ENCODE measurements at places on chromosomes 1 and 21.
A peak's percentile ranks its signal among the peaks of the same experiment; 100 is the strongest.

GRCh38 chr1:164563721-164564360, 4.9 kb downstream of the PBX1 start:
- peak; percentile 55 for DNase-seq

GRCh38 chr1:94276988-94277434, 39.6 kb upstream of the ARHGAP29 start:
- DNase-seq = no peak

DNA sequence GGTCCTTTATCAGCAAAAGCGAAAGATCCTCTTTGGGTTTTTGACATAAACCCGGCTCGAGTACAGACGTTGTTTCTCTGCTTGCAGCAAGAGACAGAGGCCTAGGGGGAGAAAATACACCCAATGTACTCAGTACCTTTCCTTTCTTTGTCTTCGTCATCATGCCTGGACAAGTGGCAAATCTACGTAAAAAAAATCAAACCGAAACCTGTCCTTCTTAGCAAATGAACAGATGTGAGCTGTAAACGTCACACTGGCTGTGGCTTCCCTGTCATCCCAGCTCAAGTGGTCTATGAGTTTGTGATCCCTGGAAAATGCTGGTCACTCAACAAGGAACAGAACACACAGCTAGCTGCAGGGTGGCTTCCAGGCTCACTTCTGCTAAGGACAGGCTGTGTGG, 39.9 kb downstream of the STPG1 start:
- no peak for DNase-seq

GRCh38 chr1:29576510-29576909, 340.2 kb downstream of the PTPRU start:
- DNase-seq = no peak

GRCh38 chr1:228487336-228488124, at the start of gene RNF187:
Gene RNF187 (plus strand): TSS chr1:228487382.
- peak; percentile 43 for DNase-seq

GRCh38 chr1:85850238-85850637, 142.0 kb upstream of the ZNHIT6 start:
- DNase-seq = no peak

GRCh38 chr1:117814856-117815797, 114.3 kb downstream of the GDAP2 start:
- no peak for DNase-seq

DNA sequence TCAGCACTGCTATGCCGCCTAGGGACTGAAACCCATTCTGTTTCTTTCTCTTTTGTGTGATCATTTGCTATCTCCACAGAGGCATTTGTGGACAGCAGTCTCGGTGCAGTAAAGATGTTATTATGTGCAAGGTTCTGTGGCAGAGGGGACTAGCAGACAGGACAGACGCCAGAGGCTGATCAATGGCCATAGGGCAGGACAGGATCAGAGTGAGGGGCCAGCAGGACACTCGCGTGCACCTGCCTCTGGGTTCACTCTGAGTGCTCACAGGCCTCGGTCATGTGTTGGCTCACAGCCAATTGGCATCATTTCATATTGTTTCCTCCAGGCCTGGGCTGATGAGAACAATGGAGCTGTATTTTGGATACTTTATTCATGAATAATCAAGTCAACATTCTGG, 212.6 kb downstream of the TGFB2 start:
- peak; percentile 83 for DNase-seq

DNA sequence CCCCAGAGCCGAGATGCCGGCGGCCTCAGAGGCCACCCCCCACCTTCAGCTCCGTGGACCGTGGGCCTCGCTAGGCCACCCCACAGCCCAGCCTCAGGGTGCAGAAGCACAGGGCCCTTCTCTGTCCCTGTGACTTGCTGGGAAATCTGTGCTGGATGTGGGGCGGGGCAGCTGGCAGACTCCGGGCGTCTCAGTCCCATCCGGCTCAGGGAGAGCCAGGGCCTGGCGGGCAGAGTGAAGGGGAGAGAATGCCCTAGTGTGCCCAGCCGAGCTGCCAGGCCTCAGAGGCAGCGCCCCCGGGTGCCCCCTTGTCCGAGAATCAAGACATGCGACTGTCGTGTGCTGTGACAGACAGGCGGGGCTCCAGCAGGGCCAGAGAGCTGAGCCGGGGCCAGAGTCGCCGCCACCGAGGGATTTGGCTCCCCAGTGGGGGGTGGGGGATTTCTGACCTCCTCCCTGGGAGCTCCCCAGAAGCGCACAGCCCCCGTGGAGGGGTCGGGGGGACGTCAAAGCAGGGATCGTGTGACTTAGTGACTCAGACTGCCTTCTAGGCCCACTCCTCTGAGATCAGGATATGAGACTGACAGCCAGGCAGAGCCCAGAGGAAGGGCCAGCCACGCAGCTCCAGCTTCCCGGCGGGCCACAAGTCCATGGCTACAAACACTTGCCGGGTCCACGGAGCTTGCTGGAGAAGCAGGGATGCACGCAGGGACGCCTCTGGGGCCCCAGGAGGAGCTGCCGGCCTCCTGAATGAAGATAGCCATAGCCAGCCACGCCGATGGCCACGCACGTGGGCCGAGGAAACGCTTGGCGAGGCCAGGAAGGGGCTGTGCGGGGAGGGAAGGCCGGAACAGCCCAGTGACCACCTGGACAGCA, 11.9 kb downstream of the COL6A1 start:
- DNase-seq = no peak

- no peak for DNase-seq
Observed at GRCh38 chr1:244778344-244778743, 57.1 kb upstream of the COX20 start.

DNA sequence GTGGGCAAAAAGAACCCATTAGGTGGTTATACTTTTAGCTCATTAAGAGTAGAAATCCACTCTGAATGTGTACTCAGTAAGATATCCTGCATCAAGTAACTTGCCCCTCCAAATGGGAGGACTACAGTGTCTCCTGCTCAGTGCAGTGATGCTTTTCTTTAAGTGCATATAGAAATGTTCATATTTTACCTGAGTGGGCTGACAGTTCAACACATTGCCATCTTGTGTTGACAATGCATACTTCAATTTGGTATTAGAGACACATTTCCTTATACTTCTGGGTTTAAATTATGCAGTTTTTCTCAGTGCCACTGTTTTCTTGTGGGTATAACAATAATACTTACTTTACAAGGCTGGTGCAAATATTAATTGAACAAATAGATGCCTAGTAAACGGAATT, 318.6 kb upstream of the TMPRSS15 start:
- DNase-seq = no peak

DNA sequence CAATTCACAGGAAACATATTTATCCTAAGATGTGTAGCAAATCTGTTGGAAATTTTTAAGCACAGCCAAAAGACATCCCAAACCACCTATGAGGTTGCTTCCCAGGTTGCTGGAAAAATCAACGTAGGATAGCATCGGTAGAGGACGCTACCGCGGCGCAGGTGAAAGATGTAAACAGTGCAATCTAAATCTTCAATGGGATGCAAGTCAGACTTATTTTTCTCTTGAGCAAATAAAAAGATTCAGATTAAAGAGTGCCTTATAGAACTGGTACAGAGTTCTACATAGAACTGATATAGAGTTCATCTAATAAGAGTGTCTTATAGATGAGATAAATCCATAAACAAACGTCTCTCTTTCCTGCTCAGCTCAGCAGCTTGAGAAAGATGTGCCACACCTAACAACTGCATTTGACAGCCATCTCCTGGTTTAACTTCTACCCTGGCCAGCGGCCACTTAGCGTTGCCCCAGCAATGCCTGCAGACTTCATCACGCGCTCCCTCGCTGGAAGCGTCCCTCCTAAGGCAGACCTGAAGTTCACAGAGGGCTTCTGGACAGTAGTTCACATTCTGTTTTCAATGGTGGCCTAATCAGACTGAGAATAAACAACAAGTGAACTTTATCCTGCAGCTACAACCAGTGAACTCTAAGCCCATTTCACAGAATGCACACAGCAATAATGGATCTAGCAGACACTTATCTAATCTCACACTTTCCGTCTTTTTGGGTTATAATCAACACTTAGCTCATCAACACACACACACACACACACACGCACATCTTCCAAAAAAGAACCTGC, 164.5 kb downstream of the TOMM20 start:
- DNase-seq = no peak

GRCh38 chr1:178536329-178536728, 23.4 kb downstream of the TEX35 start:
- no peak for DNase-seq

DNA sequence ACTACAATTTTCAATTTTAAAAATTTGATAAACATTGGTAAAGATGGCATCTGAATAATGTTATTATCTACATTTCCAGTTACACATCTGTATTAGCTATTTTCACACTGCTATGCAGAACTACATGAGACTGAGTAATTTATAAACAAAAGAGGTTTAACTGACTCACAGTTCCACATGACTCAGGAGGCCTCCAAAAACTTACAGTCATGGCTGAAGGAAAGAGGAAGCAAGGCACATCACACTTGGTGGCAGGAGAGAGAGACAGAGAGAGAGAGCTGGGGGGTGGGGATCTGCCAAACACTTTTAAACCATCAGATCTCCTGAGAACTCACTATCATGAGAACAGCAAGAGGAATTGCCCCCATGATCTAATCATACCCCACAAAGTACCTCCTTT, 850.0 kb downstream of the LTN1 start:
- DNase-seq = no peak

DNA sequence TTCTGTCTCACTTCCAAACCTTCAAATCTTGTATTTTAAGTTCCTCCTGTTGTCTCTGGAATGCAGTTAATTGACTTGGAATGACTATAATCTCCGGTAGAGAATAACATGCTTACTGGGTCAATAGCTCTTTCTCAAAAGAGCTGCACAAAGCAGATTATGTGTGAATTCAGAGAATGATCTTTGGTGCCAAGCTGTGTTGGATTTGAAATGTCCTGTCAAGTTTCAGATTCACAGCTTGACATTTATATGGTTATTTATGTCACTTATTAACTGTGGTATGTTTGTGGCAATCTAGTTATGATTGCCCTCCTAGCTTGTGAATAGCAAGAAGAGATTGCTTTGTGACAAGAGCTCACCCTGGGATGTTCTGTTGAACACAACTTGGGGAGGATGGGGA, 128.3 kb upstream of the KCNE2 start:
- no peak for DNase-seq

- peak; percentile 52 for DNase-seq
Observed at GRCh38 chr1:170665629-170666028, 1.7 kb downstream of the PRRX1 start.

- DNase-seq = no peak
Observed at GRCh38 chr1:22252251-22252650, 109.4 kb upstream of the WNT4 start.

- DNase-seq = no peak
Observed at GRCh38 chr1:54972436-54972835, 8.0 kb upstream of the TMEM61 start.

- no peak for DNase-seq
Observed at GRCh38 chr1:97905141-97905940, 15.5 kb downstream of the DPYD start.

GRCh38 chr1:86466986-86467385, 1.7 kb upstream of the CLCA1 start:
- no peak for DNase-seq

- DNase-seq = no peak
Observed at GRCh38 chr1:14862114-14862771, 263.8 kb downstream of the KAZN start.

DNA sequence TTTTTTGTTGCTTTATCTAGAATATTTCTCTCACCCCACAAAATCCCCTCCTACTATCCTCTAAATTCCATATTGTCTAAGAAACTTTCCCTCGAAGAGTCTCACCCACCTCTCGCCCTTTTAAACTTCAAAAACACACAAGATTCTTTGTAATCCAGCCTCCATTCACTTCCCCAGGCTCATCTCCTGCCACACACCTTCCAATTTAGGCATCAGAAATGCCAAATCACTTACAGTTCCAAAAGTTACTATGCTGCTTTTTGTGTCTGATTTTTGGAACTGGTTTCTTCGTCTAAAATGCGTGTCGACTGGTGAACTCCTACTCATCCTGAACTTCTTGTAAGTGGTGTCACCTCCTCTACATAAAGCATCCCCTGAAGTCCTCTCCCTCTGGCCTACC, 482.4 kb upstream of the CAMK1G start:
- no peak for DNase-seq

- peak; percentile 15 for DNase-seq
Observed at GRCh38 chr1:1989102-1989542, 14.5 kb downstream of the CFAP74 start.

GRCh38 chr1:85571181-85571759, 9.3 kb upstream of the CCN1 start:
- no peak for DNase-seq

DNA sequence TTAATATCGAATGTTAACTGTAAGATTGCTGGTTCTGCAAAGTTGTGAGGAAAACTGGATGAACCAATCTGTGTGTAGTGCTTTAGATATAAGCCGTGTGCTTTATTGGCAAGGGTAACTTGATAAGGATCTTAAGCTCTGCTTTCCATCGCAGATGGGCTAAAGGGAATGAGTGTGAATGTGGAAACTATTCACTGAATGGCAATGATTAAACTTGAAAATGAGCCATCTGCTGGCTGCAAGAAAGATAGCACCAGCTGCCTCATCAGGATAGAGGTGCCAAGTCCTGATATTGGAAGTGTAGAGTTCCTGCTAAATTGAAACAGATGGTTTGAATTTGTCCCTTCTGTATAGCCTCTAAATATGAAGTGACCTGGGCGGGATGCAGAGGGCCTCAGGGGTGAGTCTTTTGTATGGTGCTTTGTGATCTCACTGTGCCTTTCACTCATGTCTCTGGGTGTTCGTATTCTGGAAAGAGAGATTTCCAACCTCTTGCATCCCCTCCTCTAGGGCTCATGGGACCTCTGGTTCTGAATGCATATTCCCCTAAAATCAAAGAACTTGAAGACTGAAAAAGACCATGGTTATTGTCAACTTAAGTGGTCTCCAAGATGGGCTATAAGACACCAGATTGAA, 9.2 kb downstream of the FCRL3 start:
- peak; percentile 57 for DNase-seq

DNA sequence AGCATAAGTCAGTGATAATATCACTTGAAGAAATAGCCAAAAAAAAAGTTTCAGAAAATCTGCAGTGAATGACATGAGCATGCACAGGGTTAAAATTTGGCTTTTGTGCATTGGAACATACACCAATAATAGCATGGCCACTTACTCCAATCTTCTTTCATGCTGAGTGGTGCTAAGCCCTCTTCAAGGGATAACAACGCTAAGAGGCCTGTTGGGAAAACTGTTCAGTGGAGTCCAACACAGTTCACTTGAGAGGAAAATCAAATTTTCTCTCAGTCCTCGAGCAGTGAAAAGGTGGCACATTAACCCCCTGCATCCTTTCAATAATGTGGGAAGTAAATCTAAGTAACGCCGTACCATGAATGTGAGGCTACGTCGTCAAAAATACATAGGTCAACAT, 264.7 kb downstream of the SPATA17 start:
- peak; percentile 54 for DNase-seq

DNA sequence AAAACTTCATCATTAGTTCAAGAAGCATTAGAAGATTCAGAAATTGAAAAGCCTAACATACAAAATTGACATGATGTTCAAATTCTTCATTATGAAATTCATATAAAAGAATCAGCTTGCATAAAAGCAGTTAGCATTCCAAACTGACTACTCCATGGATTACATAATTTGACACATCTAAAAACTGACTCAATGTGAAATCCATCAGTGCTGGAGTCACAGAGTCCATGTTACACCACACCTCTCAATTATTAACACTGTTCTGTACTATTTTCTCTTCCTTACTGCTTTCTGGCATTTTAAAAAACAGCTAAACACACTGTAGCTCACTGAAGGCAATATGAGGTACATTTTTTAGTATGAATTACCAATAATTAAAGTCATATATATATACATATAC, 28.0 kb downstream of the ARHGAP29 start:
- no peak for DNase-seq

GRCh38 chr1:47224676-47225399, 7.2 kb downstream of the TAL1 start:
- DNase-seq = peak; percentile 57

Measured in eye (tissue), 1 donor.